ENCODE measurements at places on chromosomes 16 and 17.

DNA sequence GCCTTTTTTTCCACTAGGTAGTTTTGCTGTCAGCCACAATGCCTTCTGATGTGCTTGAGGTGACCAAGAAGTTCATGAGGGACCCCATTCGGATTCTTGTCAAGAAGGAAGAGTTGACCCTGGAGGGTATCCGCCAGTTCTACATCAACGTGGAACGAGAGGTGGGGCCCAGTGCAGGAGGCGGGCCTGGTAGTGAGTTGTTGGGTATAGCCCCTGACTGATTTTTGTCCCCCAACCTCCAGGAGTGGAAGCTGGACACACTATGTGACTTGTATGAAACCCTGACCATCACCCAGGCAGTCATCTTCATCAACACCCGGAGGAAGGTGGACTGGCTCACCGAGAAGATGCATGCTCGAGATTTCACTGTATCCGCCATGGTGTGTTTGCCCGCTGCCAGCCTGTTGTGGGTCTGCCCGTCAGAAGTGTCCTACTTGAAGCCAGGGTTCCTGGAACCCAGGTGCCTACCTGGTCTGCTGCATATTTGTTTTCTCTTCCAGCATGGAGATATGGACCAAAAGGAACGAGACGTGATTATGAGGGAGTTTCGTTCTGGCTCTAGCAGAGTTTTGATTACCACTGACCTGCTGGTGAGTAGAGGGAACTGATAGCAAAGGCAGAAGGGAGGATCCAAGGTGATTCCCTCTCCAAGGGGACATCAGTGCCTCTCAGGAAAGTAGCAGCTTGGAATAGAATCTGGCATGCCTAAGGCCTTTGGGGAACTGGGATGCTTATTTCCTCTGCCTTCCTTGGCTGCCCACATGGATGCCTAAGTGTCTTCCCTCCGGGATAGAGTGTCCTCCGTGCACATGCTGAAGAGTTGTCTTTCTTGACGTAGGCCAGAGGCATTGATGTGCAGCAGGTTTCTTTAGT, 1.9 kb upstream of the CD68 start:
- DNase-seq = no peak

DNA sequence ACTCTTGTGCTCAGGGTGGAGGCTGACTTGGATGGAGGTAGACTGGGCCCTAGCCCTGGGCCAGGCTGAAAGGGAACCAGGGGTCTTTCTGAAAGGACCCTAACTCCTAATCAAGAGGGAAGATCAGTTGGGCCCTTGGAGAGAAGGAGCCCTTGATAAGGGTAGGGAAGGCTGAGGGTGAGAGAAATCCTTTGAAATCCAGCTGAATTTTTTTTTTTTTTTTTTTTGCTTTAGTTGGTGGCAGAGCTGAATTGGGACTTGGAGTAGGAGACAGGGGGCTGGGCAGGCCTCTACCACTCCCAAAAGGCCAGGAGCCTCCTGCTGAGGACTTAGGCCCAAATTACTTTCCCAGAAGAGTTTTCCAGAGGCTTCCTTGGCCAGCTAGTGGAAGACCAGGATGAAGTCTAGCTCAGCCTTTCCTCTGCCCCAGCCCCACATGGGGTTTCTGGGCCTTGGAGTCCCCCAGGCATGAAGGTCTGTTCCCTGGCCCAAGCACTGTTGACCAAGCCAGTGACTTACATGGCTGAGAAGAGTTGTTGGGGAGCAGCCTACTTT, 643 bp upstream of the HOXB3 start:
- DNase-seq = no peak

- DNase-seq = no peak
Measured at GRCh38 chr17:17395885-17396284, 80.9 kb upstream of the MED9 start.

- no peak for DNase-seq
Measured at GRCh38 chr16:80541306-80541694, 507 bp downstream of the DYNLRB2 start.

GRCh38 chr16:63614429-63614828, 1507.4 kb downstream of the CDH11 start:
- DNase-seq = no peak

GRCh38 chr16:31063843-31064611, 10.0 kb downstream of the ZNF668 start:
- no peak for DNase-seq

DNA sequence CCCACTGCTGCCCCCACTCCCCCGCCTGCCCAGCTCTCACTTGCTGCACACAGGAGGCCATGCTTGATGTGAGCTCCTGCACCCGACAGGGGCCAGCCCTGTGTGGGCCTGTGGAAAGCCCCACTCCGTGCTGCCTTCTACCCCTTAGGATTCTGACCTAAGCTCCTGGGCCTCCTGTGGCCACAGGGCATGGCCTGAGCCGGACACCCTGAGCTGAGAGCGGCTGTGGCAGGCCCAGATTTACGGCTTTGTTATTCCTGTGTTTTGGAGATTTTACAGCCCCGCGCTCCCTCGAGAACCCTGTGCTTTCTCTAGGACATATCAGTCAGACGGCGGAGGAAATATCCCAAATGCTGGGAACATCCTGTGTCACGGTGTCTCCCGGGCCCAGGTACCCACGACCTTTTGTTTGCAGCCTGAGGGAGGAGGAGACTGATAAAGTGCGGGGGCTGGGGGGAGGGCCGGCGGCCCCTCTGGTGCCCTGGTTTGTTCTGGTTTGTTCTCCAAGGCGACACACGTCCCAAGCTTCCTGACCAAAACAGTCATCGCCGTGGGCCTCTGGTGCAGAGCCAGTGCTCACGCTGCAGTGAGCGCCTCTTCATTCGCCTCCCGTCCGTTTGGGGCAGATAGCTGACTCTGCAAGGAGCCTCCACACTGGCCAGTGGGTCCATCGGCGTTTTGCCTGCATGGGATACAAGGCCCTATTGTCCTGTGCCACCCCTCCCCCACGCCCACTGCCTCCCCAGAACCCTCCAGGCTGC, 363.4 kb downstream of the C16orf95 start:
- DNase-seq = no peak

- DNase-seq = no peak
Measured at GRCh38 chr16:54512467-54512995, 225.9 kb upstream of the IRX3 start.

DNA sequence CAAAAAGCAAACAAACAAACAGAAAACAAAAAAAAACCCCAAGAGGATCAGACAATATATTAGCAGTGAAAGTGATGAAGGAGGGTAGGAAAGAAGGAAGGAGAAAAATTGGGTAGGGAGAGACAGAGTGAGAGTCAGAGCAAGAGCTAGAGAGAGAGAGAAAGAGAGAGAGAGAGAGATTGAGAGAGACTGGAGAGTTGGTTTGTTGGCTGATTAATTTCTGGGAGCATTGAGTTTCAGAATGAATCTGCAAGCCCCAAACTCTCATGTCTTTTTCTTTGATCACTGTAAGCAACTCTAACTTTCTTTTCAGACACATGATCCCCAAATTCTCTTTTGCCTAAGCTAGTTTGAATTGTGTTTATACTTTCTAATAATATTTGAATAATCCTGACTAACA, 388.1 kb downstream of the SHISA9 start:
- no peak for DNase-seq

- DNase-seq = no peak
Measured at GRCh38 chr17:35923609-35924114, 6.9 kb downstream of the RDM1 start.

DNA sequence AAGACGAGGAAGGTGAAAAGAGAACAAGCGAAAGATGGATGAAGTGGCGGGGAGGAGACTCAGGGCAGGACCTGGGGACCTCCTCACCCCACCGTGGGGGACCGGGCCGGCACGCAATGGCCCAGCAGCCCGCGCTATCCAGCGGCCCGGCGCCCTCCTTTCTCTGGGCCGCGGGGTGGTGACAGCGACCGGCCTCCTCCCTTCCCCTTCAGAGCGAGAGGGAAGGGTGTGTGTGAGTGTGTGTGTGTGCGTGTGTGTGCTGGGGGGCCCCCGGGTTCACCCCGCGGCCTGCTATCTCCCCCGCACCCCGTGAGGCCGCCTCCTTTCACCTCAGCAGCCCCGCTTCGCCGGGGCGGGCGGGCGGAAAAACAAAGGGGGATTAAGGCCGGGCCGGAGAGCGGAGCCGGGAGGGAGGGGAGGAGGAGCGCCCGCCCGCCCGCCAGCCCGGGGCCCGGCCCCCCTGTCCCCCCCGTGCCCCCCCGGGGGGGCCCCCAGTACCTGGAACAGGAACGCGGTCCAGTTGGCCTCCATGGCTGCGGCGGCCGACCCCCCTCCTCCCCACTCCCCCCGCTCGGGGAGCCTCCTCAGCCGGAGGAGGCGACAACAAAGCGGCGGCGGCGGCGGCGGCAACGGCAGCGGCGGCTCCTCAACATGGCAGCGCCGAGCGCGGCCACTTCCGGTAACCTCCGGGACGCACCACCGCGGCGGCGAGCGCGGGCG, at the start of gene VEZF1:
Gene VEZF1 (minus strand): TSS at position 674 of the 720 bp plus-strand sequence. CDS start 143 bp downstream, at position 531.
- no peak for DNase-seq

GRCh38 chr16:3032624-3033023, 4.1 kb downstream of the BICDL2 start:
- DNase-seq = no peak

GRCh38 chr17:358491-359151, 6.0 kb upstream of the RPH3AL start:
- no peak for DNase-seq

GRCh38 chr16:78843978-78844377, 744.5 kb downstream of the WWOX start:
- no peak for DNase-seq

All from brain pericyte (primary cell).